ENCODE measurements at places on chromosomes 4 and X.

DNA sequence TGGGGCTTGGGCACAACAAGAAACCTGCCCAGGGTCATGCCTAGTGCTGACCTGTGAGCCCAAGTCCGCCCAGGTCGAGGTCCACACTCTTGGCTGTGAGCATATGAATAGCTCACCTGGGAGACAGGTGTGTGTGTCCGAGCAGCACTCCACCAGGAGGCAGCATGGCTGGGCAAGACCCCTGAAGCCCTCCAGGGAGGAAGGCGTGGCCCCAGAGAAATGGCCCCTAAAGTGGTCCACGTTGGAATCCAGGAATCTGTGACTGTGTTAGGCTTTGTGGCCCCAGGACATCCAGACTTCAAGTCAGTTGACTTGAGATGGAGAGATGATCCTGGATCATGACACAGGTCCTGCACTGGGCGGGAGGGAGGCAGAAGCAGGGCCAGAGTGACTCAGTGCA, 138.8 kb downstream of the CPZ start:
- no peak for DNase-seq

DNA sequence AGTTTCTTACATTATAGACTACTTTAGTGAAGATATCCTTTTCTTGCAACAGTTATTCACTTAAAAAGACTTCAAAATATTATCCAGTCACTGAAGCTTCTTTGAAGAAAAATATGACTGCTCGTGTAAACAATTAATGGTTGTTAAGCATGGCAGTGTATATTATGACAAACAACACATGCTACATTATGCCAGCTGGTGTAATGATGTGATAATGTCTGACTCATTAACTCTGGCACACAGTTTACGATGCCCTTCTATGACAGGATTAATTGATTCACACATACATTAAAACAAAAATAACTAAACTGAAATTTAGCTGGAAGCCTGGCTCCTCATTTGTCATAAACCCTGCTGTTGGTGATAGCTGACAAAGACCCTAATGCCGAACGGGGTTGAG, 22.4 kb downstream of the GK2 start:
- no peak for DNase-seq

DNA sequence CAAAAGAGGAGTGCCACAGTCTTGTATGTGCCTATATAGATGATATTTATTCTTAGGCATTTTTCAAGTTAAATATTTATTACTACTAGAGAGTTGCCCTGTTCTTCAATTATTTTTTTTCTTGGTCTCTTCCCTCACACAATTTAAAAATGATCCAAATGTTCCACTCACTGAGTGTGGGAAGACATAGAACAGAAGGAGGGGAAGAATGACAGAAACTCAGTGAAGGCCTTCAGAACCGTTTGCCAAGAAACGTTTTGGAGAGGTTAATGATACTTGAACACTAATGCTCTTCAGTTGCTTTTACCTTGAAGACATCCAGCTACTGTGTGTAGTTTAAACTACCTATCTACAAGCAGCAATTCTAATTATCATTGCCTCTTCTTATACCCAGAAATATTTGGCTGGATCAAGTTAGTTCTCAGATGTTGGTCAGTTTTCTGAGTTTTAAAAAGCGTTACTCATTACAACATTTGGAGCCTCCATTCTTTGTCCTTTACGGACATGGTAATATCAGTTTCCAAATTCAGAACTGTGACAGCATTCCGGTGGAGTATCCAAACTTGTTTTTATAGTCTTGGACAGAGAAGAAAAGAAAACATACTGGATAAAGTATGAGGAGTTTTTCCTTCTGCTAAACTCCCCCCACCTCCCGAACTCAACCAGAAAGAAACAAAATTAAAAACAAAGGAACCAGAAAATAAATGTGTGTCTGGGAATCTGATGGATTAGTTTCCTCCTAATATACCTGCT, 389.7 kb downstream of the SPRY1 start:
- DNase-seq: no peak

DNA sequence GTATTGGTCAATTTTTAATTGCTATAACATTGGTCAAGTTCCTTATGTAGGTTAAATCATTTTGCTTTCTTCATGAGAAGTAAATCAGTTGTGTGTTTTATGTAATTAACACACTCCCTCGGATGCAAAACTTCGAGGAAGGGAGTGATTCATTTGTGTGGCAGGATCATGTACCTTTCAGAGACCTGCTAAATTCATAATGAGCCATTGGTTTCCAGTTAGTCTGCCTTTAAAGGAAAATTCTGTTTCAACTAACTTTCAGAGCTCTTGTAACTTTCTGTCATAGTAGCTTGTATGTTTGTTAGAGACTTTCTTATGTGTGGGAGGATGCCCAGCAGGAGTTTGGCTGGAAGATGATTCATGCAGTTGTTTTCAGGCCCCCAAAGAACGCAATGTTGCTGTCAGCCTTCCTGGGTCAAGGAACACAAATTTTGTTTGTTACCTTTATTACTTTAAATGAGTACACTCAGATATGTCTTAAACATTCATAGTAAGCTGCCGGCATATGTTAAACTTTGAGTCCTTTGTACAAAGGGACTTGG, 72.1 kb downstream of the GPR101 start:
- no peak for DNase-seq

DNA sequence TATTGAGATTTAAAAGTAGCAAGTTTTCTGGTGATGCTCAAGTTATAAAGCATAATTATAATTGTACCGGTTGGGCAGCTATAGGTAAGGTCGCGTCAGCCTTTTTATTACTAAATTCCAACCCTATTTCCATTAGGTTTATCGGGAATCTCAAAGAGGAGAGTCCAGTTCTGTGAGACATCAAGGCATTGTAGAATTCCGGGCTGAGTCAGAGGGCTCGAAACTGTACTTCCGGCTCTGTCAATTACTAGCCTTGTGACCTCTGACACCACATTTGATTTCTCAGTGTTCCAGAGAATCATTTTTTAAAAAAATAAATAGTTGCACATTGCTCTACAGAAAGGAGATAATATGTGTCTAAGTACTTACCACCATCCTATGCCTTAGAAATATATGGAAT, 4.3 kb downstream of the IL1RAPL1 start:
- no peak for DNase-seq

- no peak for DNase-seq
Observed at GRCh38 chr4:147596377-147596776, 20.8 kb upstream of the TMEM184C start.

DNA sequence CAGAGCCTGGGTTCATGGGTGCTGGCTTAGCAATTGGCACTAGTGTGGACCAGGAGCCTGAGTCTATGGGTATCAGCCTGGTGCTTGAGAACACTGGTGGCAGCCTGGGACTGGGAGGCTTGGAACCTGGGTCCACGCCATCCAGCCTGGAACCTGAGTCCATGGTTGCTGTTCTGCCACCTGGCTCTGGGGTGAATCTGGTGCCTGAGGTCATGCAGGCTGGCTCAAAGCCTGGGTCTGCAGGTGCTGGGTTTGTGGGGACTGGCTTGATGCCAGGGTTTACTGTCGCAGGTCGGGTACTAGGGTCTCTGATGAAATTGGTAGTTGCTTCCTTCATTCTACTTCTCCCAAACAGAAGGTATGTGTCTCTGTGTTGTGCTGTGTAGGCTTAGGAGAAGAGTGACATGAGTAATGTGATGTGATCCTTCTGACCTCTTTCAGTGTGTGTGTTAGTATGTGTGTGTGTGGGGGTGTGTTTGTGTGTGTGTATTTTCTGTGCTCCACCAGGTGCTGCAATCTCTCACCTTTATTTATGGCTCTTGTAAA, 517.0 kb upstream of the EPHA5 start:
- no peak for DNase-seq

GRCh38 chr4:151408630-151409469, at the start of gene FHIP1A:
TSS of gene FHIP1A (plus strand) at chr4:151409176. CDS start at chr4:151566260, 157,084 bp downstream.
- DNase-seq: peak; percentile 53

DNA sequence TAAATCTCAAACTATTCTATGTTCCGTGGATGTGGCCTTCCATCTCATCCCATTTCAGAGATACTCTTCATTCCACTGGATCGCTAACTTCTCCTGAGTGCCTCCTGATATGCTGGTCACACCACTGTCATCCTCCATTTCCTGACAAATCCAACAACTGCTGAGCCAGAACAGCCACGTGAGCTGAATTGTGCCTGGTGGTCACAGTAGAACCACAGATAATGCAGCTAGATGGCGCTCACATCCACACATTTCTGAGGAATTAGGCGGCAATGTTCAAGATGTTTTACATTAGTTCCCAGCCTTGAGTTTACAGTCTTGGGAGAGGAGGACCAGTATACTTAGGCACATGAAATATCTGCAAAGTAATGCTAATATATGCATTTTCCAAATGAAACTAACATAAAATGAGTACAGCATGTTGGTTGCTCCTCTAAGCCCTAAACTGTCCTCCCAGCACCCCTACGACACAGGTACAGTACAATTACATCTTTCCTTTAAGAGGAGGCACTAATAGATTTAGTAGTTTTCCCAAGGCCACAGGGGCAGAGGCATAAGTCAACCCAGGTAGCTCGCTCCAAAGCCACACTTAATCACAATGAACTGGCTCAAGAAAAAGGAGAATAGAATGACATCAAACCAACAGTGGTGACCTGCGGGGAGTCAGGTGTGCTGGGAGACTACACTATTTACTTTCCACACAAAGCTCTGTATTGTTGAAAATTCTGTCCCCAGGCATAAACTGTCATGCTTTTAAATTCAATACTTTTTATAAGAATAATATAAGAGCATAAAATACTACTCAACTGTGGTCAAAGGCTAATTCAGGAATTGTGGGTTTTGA, 134.2 kb downstream of the CHIC2 start:
- peak; percentile 64 for DNase-seq

GRCh38 chr4:27908356-27908755, 1047.7 kb downstream of the STIM2 start:
- DNase-seq: no peak

DNA sequence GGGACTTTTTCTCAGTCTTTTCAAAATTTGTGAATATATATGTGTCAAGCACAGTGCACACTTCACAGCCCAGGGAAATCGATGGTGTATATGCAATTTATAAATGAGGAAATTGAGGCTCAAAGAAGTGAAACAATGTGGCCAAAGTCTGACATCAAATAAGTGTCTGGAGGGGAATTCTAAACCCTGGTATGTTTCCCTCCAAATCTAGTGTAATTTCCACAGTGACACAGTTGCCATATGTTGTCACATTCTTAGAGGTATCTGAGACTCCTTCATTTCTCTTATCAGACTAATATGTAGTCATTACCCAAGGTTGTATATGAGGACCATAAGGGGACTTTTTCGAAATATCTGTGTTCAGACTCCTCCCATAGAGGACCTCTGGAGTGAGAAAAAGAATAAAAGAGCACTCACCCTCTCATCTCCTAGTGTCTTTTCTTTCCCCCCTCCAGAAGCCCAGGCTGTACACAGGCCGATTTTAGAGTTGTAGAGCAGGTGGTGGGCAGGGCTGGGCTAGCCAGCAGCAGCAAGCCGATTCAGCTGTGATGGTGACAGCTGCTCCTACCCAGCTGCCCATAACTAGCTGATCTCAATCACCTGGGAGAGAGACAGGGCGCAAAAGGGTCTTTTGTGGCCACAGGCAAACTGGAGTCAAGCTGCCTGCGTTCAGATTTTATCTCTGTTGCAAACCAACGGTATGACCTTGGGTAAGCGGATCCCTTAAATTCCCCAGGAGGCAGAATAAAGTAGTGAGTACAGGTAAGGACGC, 55.1 kb downstream of the CLCN5 start:
- no peak for DNase-seq

DNA sequence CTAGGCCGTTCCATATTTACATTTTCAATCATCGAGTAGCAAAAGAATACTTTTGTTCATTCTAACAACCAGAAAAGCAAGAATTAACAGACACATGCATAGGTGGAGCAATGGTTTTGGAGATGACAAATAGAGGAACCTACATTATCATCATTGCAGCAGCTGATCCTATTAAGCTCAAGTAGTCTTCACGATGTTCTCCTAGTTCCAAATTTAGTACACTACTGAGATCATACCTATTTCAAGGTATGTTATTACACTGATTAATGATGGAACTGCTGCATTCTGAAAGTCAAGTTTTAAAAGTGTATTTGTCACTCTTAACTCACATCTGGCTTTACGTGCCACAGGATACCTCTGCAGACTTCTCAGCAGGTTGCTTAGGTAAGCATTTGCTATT, 87.4 kb downstream of the ADGRA3 start:
- no peak for DNase-seq

- DNase-seq: no peak
Observed at GRCh38 chrX:151505796-151506195, 57.7 kb upstream of the PASD1 start.

DNA sequence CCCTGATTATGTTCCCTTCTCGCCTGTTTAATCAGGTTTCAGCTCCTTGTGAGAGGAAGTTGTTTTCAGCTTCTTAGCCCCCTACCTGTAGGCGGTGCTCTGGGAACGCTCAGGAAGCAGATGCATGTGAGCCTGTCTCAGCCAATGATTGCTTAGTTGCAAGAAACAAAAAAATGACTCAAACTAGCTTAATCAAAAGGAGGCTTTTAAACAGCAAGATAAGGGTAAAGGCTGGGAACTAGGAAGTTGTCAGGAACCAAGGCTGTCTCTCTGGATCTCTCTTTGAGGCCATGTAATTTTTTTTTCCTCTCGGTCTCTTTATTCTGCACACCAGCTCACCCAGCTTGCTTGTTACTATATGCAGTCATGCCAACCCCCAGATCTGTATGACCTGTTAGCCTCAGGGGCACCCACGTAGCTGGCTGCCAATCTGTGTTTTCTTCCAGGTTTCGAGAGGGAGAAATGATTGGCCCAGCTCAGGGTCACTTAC, 109.1 kb downstream of the PTTG2 start:
- no peak for DNase-seq

- DNase-seq: no peak
Observed at GRCh38 chr4:101870874-101871273, 80.3 kb downstream of the BANK1 start.

DNA sequence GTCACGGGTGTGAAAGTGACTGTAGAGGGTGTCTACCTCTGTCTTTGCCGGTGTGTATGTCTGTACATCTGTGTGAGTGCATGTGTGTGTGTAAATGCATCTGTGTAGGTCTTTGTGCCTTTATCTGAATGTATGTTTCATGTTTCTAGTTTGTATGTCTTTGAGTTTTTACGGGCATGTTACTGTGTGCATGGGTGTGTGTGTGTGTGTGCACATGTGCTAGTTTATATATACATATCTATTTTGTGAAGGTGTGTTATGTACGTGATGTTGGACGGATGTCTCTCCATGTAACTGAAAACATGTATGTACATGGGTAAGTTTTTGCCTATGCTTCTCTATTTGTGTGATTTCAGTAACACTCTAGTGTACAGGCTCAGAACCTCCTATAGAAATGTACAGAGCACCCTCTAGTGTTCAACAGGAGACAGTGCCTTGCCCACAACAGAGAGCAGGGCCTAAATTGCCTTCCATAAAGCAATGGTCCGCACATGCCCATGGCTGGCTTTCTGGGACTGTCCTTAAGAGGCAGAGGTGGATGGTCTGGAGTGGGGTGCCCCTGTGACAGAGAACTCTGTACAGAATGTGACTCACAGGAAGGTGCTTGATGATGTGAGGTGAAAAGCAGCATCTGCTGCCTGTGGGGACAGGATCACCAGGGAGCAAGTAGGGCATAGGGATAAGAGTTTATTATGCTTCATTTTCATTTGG, 343.5 kb downstream of the RAPGEF2 start:
- peak; percentile 54 for DNase-seq

GRCh38 chr4:186074189-186074588, 5.2 kb downstream of the TLR3 start:
- DNase-seq: no peak

- no peak for DNase-seq
Observed at GRCh38 chr4:23579166-23579565, 310.7 kb downstream of the PPARGC1A start.
